ENCODE measurements at places on chromosomes 2 and 18. TPM values are rescaled to one million over a fixed set of nuclear protein-coding genes. Genes with fewer than 3 reads are reported as not detected.

GRCh38 chr2:5946225-5947115 lies 254.3 kb downstream of the SOX11 start:
- DNase-seq, result no peak

DNA sequence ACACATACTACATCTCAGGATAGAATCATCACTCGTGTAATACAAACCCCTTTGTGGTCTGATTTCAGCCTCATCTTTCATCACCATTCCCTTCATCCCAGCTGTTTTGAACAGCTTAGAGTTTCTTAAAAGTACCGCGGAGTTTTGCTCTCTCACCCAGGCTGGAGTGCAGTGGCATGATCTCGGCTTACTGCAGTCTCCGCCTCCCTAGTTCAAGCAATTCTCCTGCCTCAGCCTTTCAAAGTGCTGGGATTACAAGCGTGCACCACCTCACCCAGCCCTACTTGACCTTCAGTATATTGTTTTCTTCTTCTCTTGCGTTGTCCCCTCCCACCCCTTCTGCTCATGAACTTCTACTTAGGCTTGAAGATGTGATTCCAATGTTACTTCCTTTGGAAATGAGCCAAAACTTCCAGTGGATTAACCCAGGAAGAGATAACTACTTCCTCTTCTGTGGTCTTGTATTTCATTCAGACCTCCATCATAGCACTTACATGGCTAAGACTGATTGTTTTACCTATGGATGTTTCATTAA lies 15.8 kb downstream of the ERLEC1 start:
- DNase-seq, result no peak

GRCh38 chr18:75255094-75255493 lies 44.5 kb downstream of the TSHZ1 start:
- DNase-seq, result no peak

DNA sequence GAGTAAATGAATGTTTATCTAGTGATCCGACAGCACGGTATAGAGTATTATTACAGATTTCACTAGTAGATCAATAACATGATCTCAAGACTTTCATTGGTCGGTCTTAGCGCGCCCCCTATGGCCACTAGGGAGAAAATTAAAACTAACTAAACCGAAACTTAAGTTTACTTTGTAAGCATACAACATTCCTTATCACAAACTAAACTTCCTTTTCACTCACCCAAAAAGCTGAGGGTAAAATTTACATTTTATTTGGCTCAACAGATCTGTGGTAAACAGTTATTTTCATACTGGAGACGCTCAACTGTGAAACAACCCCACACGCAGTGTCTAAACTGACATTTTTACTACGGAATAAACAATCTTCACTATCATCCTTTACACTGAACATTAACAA lies 215.6 kb upstream of the MAP2 start:
- DNase-seq, result no peak

DNA sequence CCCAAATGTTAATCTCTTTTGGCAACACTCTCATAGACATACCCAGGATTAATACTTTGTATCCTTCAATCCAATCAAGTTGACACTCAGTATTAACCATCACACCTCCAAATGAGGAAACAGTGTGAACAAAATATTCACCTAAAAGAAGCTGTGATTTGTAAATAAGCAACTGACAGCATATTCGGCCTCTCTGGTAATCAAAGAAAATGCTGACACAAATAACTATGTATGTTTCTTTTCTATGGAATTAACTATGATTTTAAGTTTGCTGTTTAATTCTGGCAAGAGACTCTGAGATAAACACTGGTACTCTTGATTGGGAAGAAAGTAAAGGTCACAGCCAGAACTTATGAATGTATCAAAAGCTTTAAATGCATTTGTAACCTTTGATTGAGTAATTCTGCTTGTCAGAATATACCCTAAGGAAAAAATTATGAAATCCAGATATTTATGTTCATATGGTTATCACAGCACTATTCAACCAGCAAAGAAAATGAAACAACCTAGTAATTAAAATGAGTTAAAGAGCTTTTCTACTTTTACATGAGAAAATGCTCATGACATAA lies 3.6 kb upstream of the GYPC start:
- DNase-seq, result no peak

DNA sequence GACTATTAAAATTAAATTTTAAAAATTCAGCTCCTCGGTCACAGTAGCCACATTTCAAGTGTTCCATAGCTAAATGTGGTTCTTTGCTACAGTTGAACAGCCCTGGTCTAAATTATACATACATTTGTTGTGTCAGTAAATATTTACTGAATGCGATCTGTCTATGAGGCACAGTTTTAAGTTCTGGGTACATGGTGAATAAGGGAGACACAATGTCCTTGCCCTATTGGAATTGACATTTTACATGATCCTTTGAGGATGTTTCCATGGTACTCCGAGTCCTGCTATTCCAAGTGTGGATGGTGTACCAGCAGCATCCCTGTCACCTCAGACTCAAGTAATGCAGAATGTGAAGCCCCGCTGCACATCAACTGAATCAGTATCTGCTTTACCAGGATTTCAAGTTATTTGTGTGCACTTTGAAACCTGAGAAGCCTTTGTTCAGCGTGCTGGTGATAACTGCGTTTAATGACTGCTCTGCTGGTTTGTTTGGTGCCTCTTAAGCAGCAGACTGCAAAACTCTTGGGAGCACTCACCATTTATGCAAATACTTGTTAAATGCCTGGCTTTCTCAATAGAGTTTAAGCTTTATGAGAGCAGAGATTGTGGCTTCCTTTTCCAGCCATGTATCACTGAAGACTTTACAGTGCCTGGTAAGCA lies 1.5 kb downstream of the GALNT1 start:
- no peak for DNase-seq

DNA sequence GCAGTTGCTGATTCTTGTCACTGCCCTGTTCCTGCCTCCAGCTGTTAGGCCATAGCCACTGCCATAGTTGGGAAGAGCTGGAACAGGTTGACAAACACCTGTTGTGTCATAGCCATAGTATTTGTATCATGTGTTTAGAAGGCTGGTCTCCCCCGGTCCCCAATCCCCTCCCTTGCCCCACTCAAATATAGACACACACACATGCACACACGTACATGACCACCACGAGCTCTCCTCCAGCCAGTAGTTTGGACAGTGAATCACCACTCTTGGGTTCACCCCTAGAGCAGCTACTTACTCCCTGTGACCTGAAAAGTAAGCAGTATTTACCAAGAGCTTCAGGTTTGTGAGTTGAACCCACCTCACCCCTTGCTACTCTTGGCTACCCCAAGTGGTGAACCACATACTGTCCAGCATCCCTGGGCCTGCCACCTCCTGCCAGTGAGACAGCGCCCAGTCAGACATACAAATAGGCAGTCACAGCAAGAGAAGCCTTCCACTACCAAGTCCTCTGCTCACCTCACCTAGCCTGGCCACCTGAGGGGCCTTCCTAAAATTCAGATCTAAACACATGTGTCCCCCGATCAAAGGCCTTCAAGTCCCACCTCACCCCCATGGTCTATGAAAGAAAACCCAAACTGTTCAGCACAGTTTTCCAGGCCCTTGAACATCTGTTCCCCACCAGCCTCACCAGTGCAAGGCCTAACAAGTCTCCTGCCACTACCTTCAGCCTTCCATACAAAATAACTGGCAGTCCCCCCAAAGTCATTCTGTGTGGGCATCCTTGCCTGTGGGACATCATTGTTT lies 7.1 kb downstream of the PCBP1 start:
- DNase-seq, result no peak

- no peak for DNase-seq
These were observed 87.9 kb downstream of the CNTNAP5 start for GRCh38 chr2:124112966-124113365.

DNA sequence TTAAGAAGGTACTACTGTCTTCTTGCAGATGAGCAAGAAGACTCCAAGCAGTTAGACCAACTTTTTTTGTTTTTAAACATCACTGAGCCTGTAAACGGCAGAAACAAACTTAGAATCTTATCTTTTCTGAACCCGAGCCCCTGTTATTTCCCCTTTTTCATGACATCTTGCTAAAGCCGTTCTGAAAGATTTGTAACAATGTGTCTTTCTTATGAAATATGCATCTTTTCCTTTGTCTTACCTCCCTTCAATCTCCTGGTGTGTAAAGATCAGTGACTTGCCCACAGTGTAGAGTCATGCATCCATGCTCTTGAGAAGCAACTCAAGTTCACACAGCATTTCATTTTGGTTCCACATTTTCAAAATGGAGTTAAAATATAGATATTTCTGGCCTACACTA lies 288.8 kb upstream of the CELF4 start:
- DNase-seq, result no peak

DNA sequence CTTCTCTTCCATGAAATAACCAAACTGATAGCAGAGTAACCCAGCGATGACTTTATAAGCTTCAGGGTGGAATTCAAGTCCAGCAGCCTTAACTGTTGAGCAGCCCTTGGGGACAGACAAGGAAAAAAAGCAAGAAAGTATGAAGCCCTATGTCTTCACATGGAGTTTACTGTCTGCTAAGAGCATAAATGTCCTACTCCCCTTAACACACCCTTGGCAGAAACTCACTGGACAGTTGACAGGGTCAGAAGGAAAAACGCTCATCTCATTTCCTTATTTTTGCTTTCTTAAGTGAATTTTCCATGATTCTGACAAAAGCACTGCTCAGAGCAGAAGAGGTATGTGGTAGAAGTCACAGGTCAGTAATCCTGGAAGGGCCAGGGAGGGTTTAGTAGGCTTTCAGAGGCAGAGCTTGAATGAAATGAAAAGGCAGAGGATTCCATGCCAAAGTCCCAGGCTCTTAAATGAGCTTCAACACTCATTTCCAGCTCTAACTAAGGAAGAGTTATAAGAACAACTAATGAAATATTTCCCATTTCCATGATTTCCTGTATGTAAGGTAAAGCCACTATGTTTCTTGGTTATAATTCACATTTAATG lies 683.3 kb upstream of the KLHL29 start:
- DNase-seq, result no peak

GRCh38 chr18:59357928-59358327 lies 1.1 kb downstream of the LMAN1 start:
- peak; percentile 19 for DNase-seq

- no peak for DNase-seq
These were observed 149.8 kb downstream of the CYP26B1 start for GRCh38 chr2:71997843-71998242.

- peak; percentile 6 for DNase-seq
These were observed 539.0 kb downstream of the SOX11 start for GRCh38 chr2:6231166-6231565.

GRCh38 chr2:43676322-43677050 lies at the start of gene C1GALT1C1L:
TSS of gene C1GALT1C1L (minus strand) at chr2:43676429. CDS start at chr2:43676322, 107 bp downstream.
- peak; percentile 49 for DNase-seq

DNA sequence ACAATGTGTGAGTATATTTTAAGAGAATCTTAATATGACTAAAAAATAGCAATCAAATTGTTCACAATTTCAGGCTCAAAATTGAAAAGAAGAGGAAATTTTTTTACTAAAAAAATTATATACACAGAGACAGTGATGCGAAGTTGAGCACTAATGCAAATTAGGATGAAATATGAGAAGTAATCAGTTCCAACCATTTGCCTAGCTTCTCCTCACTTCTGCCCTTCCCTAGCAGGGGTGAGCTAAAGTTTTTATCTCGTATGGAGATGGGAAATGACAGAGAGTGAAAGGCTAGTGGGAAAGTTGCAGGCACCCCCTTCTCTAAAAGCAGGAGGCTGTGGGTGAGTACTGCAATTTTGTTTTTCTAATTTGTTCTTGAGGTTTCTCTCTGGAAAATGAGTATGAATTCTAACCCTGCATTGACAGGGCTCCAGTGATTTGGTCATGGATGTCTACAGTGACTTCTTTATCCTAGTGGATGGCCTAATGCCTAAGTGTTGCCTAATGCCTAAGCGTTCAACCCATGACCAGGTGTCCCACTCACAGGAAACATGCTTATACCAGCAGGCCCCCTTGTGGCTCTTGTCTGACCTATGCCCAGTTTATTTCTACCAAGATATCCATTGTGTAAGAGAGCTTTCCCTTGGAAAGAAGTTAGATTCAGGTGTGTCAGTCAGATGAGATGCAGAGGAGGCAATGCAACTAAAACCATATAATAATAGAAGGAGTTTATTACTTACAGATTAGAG lies 78.0 kb upstream of the HNMT start:
- DNase-seq, result peak; percentile 34

DNA sequence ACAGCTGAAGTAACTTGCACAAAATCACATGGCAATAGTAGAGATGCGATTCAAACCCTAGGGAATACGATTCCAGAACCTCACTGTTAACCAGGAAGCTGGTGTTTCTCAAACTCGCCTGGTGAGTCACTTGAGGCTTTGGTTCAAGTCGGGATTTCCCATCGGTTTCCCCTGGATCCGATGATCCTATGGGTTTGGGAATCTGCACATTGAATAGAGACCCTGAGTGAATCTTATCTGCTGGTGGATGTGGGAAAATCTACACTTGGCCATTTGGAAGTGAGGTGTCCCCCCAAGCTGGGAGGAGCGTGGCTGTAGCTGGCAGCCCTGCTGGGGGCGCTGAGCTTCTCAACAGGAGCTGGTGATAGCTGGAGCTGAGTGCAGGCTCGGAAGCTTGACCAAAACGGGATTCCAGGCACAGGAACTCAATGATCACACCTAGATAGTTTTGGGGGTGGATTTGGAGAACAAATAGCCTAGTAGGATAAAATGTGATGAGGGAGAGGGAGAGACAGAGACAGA lies 135.4 kb downstream of the PRKCE start:
- DNase-seq, result no peak

- DNase-seq, result no peak
These were observed 17.7 kb upstream of the RAB10 start for GRCh38 chr2:26016012-26016705.

DNA sequence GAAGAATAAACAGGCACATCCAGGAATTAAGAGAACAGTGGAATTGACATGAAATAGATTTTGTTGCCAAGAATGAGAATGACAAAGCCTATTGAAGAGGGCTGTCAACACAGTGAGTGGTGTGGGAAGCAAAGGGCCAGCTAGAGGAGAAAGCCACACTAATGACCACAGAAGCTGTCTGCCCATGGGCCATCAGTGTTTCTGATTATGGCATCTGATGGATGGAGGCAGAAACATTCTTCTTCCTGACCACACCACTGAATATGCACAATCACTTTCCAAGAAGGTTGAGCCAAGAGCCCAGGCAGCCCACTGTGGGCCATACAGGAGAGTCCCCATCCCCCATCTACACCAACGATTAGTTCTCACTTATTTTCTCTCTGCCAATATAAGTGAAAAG lies 146.0 kb upstream of the SH3BP4 start:
- no peak for DNase-seq

The CDH2 gene
- total RNA-seq, result 32.5 TPM

The RIT2 gene
- 5.1 TPM for total RNA-seq

The SCN9A gene
- 3.9 TPM for total RNA-seq

The NGEF gene
- 1.3 TPM for total RNA-seq

The MAB21L4 gene
- total RNA-seq, result not detected

The SLC4A3 gene
- 2.9 TPM for total RNA-seq

The PRKRA gene
- 53.9 TPM for total RNA-seq

The AMER3 gene
- total RNA-seq, result not detected

All from H4 (cell line).